ENCODE measurements at places on chromosomes 2 and 18. TPM values are rescaled to one million over a fixed set of nuclear protein-coding genes. Genes with fewer than 3 reads are reported as not detected.

Gene SELENOI
- 28.2 TPM for total RNA-seq

Gene ERICH2
- 1.6 TPM for total RNA-seq

Gene LOXHD1
- 0.23 TPM for total RNA-seq

Gene SCYGR4
- total RNA-seq, result not detected

Gene NEDD4L
- 42.8 TPM for total RNA-seq

Gene SRD5A2
- 0.64 TPM for total RNA-seq

Gene CIB4
- total RNA-seq, result not detected

Gene ERMN
- 0.36 TPM for total RNA-seq

Gene EFEMP1
- 2.3 TPM for total RNA-seq

Gene ABCG5
- total RNA-seq, result not detected

Gene STPG4
- not detected for total RNA-seq

Gene NAB1
- total RNA-seq, result 44.9 TPM

Gene IL18R1
- total RNA-seq, result 0.51 TPM

Gene CPO
- total RNA-seq, result not detected

Gene FSHR
- not detected for total RNA-seq

Gene CRYBA2
- not detected for total RNA-seq

Gene GPR75
- total RNA-seq, result 5.1 TPM

Gene ALPI
- not detected for total RNA-seq

Gene POMC
- 0.64 TPM for total RNA-seq

Gene HOXD1
- total RNA-seq, result 3.8 TPM

Gene SLC8A1
- total RNA-seq, result 0.80 TPM

Gene GCG
- total RNA-seq, result not detected

Gene PLB1
- total RNA-seq, result 3.2 TPM

Gene MAPRE3
- 4.1 TPM for total RNA-seq

Gene CDCA7
- total RNA-seq, result 13.0 TPM

Gene TTC21B
- 101 TPM for total RNA-seq

Gene NAT8
- total RNA-seq, result not detected

Gene TMEFF2
- 0.10 TPM for total RNA-seq

Gene PPM1G
- 127 TPM for total RNA-seq

Gene HOXD13
- not detected for total RNA-seq

Gene GGCX
- 145 TPM for total RNA-seq

Gene GREB1L
- total RNA-seq, result 105 TPM

Gene LDLRAD4
- total RNA-seq, result 34.1 TPM

Gene KCNG2
- total RNA-seq, result 0.56 TPM

Gene KLHL14
- total RNA-seq, result 1.3 TPM

Gene CHRNG
- not detected for total RNA-seq
